ENCODE measurements at places on chromosomes 7 and 10.

DNA sequence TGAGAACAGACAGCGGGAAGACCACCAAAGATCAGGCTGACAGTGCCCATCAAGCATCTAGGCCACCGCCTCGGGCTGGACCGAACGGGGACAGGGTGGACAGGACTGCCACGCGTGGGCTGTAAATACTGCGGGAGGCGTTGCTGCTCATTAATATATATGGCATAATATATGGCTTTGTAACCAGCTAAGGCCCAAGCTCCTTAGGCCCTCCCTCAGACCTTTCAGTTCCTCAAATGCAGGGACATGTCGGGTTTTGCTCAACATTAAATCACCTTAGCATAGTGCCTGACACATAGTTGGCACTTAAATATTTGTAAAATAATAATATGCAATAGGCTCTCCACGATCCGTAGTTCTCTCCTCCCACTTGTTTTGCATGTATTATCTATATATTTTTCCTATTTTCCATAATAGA lies 402 bp upstream of the TMEM168 start:
- DNase-seq = no peak

GRCh38 chr10:85557077-85557476 lies 809.5 kb downstream of the GRID1 start:
- DNase-seq = no peak

DNA sequence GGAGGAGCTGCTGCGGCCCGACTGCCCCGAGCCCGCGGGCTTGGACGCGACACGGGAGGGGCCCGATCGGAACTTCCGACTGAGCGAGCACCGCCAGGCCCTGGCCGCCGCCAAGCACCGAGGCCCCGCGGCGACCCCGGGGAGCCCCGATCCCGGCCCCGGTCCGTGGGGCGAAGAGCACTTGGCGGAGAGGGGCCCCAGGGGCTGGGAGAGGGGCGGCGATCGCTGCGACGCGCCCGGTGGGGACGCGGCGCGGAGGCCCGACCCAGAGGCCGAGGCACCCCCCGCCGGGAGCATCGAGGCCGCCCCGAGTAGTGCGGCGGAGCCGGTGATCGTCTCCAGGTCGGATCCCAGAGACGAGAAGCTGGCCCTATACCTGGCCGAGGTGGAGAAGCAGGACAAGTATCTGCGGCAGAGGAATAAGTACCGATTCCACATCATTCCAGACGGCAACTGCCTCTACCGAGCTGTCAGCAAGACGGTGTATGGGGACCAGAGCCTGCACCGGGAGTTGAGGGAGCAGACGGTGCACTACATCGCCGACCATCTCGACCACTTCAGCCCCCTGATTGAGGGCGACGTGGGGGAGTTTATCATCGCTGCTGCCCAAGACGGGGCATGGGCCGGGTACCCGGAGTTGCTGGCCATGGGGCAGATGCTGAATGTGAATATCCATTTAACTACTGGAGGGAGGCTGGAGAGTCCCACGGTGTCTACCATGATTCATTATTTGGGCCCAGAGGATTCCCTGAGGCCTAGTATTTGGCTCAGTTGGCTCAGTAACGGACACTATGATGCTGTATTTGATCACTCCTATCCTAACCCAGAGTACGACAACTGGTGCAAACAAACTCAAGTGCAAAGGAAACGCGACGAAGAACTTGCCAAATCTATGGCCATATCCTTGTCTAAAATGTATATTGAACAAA lies 1.4 kb downstream of the OTUD1 start:
- DNase-seq = peak; percentile 39

DNA sequence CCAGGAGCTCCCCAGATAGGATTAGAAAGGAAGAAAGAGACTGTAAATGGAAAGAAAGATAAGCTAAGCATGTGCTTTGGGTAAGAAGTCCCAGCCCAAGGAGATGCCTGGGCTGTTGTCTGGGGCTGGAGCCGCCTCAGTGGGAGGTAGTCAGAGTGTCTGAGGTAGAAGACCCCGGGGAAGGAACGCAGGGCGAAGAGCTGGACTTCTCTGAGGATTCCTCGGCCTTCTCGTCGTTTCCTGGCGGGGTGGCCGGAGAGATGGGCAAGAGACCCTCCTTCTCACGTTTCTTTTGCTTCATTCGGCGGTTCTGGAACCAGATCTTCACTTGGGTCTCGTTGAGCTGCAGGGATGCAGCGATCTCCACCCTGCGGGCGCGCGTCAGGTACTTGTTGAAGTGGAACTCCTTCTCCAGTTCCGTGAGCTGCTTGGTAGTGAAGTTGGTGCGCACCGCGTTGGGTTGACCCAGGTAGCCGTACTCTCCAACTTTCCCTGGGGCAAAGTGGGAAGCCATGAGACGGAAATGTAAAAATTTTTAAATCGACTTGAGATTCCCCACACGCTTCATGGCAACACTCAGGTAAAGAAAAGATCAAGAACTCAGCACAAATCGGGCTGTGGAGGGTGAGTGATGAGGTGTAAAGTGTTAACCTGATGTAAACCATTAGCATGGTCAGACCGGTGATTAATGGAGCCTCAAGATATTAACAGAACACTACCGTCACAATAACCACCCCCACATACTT lies 1.3 kb downstream of the HOXA1 start:
- DNase-seq = no peak

DNA sequence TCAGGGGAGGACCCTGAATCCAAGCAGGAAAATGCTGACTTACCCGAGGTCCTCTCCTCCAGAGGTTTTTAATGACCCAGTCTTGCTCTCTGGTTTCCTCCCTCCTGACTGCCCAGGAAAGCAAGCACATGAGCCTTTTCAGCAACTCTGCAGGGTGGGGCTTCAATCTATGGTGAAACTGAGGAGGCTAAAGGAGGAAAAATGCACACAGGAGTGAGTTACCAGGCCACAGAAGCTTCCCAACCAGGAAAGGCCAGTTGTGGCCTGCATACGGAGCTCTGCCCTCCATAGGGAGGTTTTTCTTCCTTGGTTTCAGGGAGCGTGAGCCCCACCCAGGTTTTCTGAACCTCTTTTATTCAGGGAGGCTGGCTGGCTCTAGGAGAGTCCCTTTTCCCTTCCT lies 14.1 kb upstream of the DLG5 start:
- no peak for DNase-seq

DNA sequence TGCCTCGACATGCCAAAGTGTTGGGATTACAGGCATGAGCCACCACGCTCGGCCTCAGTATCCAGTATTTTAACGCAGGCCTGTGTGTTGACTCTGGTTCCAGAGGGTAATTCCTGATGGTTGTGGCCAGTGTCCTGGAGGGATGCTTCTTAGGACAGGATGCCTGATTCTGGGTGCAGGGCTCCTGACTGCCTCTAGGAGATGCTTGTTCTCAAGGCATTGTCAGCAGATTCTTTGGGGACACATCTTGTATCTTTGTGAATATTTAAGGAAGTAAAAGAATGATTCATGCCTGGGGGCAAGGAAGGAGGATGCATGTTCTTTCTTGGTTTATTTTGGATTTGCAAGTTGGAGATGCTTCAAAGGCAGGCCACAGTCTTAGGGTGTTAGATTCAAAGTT lies 2.2 kb downstream of the ZDHHC4 start:
- DNase-seq = no peak

DNA sequence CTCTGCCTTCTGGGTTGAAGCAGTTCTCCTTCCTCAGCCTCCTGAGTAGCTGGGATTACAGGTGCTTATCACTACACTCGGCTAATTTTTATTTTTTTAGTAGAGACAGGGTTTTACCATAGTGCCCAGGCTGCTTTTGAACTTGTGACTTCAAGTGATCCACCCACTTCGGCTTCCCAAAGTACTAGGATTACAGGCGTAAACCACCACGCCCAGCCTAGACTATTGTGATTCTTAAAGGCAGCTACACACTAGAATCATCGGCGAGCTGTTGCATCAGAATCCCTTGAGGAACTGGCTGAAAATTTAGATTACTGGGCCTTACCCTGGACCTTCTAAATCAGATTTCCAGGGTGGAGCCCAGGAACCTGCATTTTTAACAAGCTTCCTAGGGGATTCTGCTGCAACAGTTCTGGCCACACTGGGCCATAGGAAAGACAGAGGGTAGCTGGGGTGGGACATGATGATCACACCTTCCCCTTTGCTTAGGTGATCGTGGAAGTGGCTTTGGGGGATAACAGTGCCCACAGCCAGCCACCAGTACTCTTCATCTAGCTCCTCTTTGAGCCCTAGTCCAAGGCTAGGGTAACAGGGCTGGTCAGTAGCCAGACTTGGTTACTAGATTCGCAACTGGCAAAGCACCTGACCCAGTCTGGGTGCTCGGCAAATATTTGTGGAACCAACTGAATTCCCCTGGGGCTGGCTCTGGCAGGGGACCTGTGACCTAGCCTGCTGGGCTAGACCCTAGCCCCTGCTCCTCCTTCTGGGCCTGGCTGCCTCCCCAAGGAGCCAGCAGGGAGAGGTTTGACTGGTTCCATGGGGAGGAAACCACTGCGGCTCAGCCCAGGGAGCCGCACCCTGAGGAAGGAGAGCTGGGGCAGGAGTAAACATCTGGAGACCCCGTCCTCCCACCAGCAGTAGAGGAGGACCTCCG lies 67.1 kb upstream of the DUSP5 start:
- DNase-seq = no peak

GRCh38 chr7:45157286-45157652 lies 322 bp upstream of the RAMP3 start:
- DNase-seq = no peak

DNA sequence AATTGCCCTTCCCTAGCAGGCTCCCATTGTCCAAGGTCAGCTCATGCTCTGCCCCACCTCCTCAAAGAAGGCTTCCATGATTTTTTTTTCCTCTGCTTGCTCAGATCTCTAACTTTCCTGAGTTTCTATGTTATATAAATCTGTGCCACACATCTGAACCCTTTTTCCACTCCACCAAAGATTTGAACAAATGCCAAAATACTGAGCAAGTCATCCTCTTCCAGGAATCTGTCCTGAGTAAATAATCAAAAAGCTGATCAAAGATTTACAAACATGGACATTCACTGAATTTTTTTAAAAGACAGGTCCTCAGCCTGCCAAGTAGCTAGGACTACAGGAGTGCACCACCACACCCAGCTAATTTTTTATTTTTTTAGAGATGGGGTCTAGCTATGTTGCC lies 102.8 kb upstream of the ARID5B start:
- DNase-seq = no peak

GRCh38 chr7:873367-874002 lies 2.9 kb upstream of the GET4 start:
- peak; percentile 67 for DNase-seq

DNA sequence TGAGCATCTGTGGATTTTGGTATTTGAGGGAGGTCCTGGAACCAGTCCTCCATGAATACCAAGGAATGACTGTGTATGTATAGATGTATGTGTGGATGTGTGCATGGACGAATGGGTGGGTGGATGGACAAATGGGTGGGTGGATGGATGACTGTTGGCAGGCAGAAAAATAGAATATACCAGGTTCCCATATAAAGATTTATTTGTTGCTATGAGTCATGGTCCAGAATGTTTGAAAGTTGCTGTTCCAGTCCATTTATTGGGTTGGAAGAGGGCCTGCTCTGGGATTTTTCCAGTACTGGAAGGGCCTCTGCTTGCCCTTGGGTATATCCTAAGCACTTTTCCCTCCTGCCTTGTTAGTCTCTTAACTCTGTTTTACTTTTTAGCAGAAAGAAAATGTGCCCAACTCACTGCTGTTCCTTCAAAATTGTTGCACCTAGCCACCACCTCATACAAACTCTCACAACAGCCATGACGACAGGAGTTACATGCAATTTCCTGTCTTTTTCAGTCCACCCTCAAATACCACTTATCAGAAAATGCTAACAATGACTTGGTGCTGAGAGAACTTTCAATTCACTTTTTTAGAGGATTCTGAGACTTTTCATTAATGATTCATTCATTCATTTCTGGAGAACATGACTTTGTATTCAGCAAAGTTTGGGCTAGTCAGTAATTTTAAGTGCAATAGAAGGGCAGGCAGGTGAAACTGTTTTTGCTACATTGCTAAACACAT lies 108.1 kb downstream of the EEPD1 start:
- DNase-seq = no peak

DNA sequence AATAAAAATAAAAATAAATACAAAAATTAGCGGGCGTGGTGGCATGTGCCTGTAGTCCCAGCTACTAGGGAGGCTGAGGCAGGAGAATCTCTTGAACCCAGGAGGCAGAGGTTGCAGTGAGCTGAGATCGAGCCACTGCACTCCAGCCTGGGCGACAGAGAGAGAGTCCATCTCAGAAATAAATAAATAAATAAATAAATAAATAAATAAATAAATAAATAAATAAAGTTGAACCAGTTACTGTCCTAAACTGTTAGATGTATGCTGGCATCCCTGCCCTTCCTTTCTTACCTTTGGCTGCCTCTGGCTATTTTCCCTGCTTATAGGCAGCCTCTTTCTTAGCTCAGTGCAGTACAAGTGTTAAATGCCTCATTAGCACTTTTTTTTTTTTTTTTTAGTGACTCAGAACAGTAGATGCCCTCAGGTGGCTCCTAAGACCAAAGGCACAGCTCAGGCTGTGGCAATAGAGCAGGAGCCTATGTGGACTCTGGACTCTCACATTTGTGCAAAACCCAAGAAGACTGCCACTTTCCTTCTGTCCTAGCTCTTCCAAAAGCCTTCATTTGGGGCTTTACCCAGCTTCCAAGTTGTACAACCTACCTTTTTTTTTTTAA lies 30.6 kb upstream of the CABCOCO1 start:
- no peak for DNase-seq

DNA sequence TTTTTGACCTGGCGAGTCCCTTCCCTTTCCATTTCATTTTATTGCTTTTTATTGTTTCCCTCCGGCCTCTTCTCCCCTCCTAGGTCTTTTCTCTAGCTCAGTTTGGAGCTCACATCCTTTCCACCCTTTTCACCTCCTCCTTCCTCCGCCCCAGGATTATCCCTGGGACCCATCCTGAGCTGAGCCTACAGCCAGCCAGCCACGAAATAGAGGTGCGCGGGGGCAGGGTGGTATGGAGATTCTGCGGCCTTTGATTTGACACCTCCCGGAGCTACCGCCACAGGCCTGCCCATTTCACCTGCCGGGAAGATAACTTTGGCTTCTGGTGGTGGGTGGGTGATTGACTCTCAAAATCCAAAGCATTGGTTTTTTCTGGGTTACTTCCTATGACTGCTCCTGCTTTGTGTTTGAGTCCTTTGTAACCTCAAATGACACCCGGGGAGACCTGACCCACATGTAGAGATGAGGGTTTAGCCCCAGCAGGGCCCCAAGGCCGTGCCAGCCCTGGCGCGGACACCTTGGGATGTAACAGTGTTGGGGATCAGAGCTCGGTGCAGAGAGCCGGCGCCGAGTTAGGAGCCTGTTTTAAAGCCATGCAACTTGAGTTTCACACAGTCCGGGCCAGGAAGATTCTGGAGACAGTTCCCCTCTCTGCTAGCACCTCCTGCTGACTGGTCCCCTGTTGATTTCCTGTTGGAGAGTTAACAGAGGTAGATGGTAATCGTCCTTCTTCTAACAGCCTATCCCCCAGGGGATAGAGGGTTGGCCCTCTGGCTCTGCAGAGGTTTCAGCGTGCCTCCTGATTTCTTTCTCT lies 1.5 kb downstream of the DUSP5 start:
- peak; percentile 35 for DNase-seq

DNA sequence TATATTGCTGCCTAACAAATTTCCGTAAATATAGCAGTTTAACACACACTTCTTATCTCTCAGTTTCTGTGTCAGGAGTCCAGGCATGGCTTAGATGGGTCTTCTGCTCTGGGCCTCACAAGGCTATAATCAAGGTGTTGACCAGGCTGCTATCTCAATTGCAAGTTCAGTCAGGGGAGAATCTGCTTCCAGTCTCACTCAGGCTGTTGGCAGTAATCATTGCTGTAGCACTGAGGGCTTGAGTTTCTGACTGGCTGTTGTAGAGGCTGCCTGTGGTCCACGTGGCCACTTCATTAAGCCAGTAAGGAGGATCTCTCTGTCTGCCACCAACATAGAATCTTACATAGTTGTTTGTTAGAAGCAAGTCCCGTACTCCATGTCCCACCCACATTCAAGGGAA lies 138.4 kb downstream of the ST7 start:
- DNase-seq = no peak

- no peak for DNase-seq
These were observed 212.1 kb upstream of the KCND2 start for GRCh38 chr7:120060875-120061274.
